ENCODE measurements at places on chromosomes 6 and 20.

DNA sequence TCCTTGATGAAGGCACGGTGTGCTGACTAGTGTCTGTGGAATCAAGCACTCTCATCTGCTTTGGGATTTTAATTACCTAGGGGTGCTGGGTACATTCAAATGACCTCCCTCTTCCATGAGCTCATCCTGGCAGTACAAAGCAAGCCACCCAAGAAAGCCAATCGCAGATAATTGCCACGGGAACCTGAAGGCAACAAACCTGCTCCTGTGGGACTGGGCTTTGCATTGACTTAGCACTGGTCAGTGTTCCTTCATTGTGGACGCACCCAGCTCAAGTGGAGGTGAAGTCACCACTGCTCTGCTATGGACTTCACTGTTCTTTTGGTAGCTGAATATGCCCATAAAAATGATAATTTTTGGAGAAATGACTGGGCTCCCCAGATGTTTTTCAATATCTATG, 261.6 kb upstream of the FERMT1 start:
- no peak for DNase-seq

DNA sequence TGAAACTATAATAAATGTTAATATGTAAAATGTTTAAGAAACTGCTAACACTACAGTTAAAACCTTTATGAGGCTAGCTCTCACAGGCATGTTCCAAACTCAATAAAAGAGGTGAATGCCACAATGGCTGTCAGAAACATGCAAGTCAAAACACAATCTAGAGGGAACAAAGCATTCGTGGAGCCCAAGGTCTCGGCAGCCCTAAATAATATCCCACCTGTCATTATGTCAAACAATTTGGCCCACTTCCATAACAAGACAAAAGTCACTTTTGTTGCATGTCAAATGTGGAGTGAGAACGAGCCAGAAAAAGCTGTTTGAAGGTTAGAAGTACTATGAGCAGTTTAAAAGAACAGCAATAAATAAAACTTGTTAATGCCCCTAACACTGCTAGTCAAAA, 181.9 kb downstream of the GMDS start:
- DNase-seq = no peak

- DNase-seq = no peak
Observed at GRCh38 chr6:68615938-68616337, 19.1 kb upstream of the ADGRB3 start.

- no peak for DNase-seq
Observed at GRCh38 chr6:33819021-33819420, 15.2 kb upstream of the MLN start.

DNA sequence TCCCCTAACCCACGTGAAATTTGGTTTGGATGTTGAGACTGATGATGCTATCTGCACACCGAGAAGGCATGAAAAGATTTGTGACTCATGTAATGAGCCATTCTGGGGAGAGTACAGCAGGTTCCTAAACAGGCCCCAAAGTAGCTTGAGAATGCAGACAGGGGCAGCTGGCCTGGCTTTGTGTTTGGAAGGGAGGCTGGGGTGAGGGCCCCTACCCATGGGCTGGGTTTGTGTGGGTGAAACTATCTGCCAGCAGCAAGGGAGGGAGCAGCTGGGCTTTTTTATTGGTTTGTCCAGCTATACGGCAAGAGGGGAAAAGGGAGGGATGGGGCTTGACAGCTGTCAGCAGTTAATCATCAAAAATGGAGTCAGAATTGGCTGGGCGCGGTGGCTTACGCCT, 87.0 kb upstream of the RNF24 start:
- no peak for DNase-seq

DNA sequence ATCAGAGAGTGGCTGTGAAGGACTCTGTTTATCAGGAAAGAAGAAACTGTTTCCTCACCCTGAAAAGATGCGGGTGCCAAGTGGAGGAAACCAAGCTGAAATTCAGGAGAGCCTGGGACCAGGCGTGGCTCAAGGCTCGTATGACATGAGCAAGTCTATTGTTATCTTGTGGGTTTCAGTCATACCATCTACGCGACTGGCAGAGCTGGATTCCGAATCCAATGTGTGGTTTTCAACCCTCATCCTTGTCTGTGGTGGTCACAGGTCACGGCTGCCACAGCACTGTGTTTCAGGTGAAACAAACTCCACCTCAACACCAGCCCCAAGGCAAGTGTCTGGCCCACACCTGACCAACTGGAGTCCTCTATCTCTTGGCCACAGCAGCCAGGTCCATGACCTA, 9.1 kb downstream of the MC3R start:
- DNase-seq = no peak

DNA sequence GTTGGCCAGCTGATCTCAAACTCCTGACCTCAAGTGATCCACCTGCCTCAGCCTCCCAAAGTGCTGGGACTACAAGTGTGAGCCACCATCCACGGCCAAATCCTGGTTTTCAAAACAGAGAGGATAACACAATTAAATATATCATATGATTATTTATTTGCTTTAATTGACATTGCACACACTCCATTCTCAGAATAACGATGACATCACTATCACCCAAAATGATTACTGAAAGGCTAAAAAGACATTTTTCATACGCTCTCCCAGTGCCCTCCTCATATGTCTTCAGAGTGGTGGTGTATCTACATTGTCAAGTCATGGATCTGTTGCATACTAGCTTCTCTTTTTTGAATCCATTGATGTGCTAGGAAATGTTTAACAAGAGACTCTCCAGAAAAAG, 18.5 kb upstream of the CEP43 start:
- DNase-seq = no peak

DNA sequence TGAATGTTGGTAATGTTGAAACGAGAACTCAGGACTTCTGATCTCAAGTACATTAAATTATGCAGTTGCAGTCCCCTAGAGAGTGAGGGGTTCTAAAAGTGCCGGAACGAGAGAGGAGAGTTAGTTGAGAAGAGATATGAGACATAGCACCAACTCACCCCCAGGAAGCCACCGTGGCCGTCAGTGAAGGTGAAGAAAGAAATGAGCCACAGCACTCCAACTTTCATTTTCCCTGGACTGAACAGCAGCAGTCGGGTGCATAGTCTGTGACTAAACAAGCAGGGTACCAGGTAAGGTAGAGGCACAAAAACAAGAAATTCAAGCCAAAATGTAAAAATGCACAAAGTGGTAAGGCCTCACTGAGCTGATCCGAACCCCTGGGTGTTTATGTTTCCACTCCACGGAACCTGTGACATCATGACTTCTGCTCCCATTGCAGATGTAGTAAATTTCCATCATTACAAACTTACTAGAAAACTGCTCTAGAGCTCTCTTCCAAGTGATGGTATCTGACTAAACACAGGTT, 13.2 kb downstream of the ADGRF1 start:
- no peak for DNase-seq

DNA sequence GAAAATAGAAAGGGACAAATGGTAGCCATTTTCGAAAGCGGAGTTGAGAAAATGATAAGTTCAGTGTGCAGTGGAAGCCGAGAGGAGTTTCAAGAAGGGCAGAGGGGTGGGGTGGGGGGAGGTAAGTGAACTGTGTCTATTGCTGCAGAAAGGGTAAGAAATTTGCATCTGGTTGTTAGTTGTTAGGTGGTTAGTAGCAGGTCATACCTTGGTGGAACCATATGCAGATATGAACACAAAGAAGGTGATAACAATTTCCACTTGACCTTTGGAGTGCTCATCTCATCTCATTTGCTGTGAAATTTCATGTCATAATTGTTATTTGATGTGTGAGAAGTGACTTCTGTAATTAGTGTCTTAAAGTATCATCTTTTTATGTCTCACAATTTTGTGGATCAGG, 288.2 kb downstream of the QKI start:
- DNase-seq = no peak

GRCh38 chr6:74320715-74321114, 624.7 kb downstream of the CD109 start:
- DNase-seq = no peak

DNA sequence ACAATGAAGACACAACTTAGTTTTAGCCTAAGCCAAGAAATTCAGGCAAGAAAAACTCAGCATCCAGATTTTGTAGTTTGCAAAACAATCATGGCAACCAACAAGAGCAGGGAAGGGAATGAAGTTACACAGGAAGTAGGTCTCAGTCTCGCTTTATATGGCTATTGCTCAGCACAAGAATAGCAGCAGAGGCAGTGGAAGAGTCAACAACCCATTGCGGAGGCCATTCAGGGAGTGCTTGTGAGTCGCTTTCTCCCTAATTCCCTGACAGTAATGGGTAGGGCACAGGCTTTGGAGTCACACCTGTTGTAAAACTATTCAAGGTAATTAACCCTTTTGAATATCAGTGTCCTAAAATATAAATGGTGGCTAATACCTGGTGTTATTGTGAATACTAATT, 238.5 kb downstream of the HDGFL1 start:
- no peak for DNase-seq

GRCh38 chr6:91196729-91197128, 609.9 kb upstream of the MAP3K7 start:
- no peak for DNase-seq

DNA sequence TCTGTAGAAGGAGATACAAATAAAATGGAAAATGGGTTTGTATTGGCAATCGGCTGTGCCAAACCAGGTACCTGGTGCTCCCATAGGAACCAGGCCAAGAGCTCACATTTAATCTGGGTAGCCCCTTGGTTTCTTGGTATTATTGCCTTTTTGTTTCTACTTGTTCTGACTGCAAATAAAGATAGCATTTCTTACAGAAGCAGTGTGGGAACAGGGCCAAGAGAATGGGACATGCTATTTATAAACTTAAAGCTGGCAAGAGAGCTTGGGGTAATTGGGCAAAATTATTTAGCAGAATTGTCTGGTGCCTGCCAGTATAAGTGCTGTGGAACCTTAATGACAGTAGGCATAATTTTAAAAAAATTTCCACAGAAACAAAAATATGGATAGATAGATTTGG, 113.5 kb upstream of the GLP1R start:
- no peak for DNase-seq

GRCh38 chr20:62795023-62795761, 1.1 kb upstream of the MRGBP start:
- DNase-seq = peak; percentile 59

GRCh38 chr20:38094373-38094891, 60.9 kb downstream of the RPRD1B start:
- DNase-seq = peak; percentile 72

GRCh38 chr6:139288496-139289040, 3.2 kb downstream of the TXLNB start:
- DNase-seq = no peak

- DNase-seq = no peak
Observed at GRCh38 chr6:151647976-151648639, 154.3 kb downstream of the CCDC170 start.

- no peak for DNase-seq
Observed at GRCh38 chr20:45508068-45508886, 7.1 kb downstream of the SPINT3 start.

- no peak for DNase-seq
Observed at GRCh38 chr20:11982289-11982954, 64.7 kb downstream of the BTBD3 start.

- DNase-seq = no peak
Observed at GRCh38 chr6:132569170-132569569, 952 bp upstream of the TAAR6 start.

DNA sequence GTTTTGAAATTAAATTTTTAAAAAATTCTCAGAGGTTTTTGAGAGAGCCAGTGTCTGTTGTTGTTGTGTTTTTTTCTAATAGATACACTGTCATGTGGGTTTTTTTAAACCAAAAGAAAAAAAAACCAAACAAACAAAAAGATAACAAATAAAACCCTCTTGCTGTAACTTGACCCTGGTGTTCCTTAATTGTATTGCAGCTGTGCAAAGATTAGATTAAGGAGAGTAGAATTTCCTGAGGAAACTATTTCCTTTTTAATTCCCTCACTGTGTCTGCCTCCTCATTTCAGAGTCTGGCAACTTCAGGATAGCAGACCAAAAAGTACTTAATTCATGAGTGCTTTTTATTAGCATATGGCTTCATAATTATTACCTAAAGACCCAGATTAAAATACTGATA, 281.9 kb downstream of the EPM2A start:
- no peak for DNase-seq

GRCh38 chr20:19783966-19784401, 25.9 kb downstream of the RIN2 start:
- no peak for DNase-seq

DNA sequence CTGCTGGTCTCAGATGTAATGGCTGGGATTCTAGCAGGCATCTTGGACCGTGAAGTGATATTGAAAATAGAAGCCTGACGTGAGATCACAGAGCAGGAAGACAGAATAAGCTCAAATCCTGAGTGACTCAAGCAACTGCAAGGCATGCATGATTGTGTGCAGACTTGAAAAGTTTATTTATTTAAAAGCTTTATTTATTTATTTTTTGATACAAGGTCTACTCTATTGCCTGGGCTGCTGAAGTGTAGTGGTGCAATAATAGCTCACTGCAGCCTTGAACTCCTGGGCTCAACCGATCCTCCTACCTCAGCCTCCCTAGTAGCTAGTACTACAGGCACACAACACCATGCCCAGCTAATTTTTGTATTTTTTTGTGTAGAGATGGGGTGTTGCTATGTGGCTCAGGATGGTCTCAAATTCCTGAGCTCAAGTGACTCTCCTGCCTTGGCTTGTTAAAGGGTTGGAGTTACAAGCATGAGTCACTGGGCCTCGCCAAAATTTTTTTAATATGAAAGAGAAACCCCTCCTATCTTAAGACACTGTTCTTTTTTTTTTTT, 40.1 kb upstream of the RNF144B start:
- DNase-seq = no peak

- DNase-seq = no peak
Observed at GRCh38 chr6:168939796-168940195, 313.9 kb downstream of the THBS2 start.

DNA sequence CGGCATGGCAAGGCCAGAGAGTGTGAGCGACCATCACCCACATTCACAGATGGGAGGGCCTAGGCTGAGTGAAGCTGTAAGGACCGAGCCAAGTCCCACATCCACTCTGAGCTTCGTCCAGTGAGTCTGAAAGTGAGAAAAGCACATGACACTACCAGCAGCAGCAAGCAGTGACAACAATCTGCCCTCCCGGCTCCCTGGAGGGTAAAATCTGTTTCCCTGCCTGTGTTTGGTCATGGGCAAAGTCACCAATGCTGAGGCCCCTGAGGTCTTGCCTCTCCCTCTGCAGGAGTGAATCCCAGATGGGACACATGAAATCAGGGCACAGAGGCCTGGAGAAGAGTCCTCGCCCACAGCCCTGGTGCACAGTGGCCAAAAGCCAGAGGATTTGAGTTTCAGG, 6.4 kb upstream of the CST7 start:
- no peak for DNase-seq

- DNase-seq = peak; percentile 99
Observed at GRCh38 chr20:3420211-3420707, 12.8 kb upstream of the DNAAF9 start.

DNA sequence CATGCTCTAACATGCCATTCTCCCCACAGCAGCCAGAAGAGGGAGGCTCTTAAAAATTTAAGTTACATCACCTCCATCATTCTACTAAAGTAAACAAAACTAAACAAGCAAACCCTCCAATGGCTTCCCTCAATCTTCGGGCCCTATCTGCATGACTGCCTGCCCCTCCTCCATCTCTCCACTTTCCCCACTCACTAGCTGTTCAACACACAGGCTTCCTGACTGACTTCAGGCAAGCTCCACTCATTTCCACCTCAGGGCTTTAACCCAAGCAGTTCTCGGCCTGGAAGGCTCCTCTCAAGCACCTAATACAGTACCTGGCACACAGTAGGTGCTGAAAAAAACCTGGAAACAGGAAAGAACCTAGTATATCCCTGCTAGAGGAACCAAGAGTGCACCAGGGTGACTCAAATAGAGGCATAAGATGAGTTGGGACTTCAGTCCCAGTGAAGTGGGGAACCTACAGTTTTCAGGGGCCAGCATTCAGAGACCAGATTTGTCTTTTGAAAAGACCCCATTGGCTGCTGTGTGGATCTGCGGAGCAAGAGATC, 2.8 kb downstream of the AHCY start:
- no peak for DNase-seq

Measured in HL-60 (cell line).